ENCODE measurements at places on chromosomes 11 and 22.

DNA sequence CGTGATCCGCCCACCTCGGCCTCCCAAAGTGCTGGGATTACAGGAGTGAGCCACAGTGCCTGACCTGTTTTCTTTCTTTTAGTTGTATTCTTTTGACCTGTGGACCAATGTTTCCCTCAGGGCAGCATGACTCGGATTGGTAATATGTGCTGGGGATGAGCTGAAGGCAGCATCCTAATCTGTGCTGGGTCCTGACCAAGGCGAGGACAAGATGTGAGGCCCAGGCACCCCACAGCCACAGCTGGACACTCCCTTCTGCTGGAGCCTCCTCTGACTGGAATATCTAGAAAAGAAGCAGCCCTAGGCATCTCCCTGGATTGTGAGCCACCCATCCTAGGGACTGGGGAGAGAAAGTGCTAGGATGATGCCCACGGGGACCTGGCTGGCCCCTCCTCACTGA is 105.4 kb downstream of the PDE2A start:
- DNase-seq, result no peak

GRCh38 chr11:64887757-64888405 is 9.5 kb upstream of the EHD1 start:
- peak; percentile 84 for DNase-seq

DNA sequence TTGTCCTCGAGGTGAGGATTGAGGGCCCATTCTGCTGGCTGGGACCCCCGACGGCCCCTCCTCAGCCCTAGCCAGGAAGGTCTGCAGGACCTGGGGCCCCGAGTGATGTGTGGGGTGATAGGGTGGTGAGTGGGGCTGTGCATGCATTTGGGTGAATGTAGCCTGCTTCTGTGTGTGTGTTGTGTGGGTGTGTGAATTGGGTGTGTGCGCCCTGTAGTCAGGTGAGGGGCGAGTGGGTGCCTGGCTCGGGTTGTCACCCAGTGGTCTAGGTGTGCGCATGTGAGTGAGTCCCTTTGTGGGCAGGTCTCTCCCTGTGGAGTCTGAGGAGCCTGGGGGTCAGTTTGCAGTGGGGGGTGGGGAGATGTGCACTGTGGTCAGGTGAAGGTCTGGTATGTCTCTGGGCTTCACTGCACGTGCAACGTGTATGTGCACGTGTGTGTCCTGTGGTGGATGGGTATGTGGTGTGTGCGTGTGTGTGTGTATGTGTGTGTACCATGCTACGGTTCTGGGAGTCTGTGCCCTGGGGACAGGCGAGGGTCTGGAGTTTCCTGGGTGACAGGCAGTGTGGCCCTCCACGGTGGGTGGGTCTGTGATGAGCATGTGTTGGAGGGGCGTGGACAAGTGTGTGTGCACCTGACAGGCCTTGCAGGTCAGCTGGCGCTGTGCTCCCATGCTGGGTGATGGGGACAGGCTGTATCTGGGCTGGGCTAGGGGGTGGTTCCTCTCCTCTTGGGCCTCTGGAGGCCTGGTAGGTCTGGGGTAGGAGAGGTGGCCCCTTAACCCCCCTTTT is 1.0 kb downstream of the TMEM151A start:
- DNase-seq, result no peak

DNA sequence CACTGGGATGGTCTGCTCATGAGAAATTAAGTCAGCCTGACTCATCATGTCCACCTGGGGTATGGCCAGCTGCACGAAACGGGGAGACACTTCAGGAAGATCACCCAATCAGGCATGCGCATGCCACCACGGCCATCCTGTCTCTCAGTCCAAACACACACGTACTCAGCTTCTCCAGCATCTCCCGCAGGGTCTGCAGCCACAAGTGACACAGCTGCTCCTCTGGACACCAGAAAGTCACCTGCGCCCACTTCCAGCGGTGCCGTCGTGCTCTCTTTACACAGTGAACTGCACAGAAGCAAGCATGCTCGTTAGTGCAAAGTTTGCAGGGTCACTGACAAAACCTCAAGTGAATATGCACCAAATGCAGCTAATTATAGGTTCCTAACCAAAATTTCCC is 18.1 kb downstream of the CERK start:
- DNase-seq, result no peak

GRCh38 chr11:44017443-44018126 is 30.2 kb upstream of the ACCSL start:
- no peak for DNase-seq

GRCh38 chr11:130411223-130411622 is 17.2 kb downstream of the ADAMTS8 start:
- DNase-seq, result no peak

- DNase-seq, result no peak
Observed at GRCh38 chr11:117442049-117442868, 114.6 kb downstream of the CEP164 start.

- DNase-seq, result no peak
Observed at GRCh38 chr11:132683602-132684001, 848.7 kb downstream of the OPCML start.

GRCh38 chr22:39565414-39565944 is 5.1 kb upstream of the CACNA1I start:
- DNase-seq, result no peak

- no peak for DNase-seq
Observed at GRCh38 chr11:42049650-42050049, 590.2 kb upstream of the LRRC4C start.

DNA sequence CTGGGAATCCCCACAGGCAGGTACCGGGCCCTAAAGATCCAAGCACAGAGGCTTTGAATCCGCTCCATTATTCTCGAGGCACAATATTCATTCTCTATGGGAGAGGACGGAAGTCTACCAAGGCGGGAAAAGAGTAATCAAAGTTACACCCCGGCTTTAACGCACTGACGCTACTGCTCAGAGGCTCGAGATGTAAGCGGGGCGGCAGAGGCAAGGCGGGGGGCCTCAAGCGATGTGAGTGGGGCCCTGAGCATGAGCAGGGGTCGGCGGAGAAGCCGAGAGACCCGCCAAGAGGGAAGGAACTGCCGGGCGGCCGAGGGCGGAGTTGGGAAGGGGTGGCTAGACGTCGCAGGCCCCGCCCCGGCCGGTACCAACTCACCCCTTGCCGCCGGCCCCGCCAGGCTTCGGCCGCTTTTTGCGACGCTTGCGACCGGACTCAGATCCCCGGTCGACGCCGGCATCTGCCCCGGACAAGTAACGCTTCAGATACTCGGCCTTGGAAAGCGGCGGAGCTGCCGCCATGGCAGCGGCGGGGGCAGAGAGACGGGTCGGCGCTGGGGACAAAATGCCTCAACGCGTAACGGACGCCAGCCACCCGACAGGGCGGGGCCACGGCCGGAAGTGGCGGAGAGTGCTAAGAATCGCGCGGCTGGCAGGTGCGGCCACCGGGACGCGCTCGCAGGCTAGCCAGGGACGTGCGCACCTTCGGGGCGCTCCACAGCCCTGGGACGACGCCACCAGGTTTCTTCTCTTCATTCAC is at the start of gene BUD13:
TSS of gene BUD13 (minus strand) at position 545 of the 760 bp plus-strand sequence. CDS start at position 522, 23 bp downstream.
- peak; percentile 94 for DNase-seq

GRCh38 chr11:12901874-12902481 is 107.1 kb upstream of the RASSF10 start:
- no peak for DNase-seq

DNA sequence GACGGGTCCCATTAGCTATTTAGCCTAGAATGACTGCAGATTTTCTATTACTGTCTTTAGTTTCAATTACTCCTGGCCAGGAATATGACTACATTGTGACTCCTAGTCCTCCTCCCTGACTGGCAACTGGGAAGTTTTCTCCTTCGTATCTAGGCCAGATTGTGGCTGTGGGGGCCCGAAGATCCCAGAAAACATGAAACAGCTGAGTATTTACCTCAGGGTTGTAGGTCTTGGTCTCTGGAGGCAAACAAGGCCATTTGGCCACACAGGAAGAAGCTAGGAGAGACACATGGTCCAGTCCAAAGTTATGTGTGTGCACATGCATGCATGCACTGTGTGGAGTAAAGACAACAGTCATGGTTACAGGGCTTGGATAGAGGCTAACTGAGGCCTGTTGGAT is 10.2 kb upstream of the GDPD4 start:
- DNase-seq, result no peak

DNA sequence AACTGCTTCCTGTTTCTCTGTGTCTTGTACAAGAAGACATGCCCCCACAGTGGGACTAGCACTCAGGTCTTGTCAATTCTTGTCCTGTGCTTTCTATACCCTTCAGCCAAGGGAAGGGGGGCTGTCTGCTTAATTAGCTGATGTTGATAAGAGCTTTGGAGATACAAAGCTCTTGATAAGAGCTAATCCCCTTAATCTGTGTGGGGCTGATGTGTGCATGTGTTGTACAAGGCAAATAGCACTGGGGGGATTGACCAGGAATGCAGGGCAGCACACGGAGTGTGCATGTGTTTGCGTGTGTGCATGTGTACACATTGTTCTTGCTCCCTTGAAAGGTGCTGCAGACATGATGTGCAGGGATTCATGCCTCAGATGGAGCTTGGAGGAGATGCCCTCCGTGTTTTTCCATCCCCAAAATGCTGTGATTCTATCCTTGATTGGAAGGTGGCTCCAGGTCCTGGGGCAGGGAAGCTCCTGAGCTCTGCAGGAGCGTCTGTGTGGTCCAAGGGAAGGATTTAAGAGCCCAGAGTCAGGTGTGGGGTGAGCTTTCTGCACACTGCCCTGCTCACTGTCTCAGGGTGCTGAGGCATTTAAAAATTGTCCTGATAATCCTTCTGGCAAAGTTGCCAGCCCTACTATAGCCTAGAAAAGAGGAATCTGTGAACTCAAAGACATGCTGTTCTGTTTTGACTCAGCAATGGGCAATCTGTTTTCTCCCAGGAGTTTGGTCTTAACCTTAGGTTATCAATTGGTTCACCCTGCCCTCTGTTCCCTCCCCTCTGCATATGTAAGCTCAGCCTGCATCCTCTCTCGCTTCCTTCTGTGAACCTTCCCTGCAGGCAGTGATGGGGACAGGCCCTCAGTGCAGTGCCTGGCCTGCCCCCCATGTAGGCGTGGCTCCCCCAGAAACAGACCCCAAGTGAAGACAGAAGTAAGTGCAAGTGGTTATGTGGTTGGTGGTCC is 102.0 kb downstream of the GRIK4 start:
- DNase-seq, result no peak

- DNase-seq, result peak; percentile 54
Observed at GRCh38 chr11:34512840-34513681, 533 bp downstream of the ELF5 start.

DNA sequence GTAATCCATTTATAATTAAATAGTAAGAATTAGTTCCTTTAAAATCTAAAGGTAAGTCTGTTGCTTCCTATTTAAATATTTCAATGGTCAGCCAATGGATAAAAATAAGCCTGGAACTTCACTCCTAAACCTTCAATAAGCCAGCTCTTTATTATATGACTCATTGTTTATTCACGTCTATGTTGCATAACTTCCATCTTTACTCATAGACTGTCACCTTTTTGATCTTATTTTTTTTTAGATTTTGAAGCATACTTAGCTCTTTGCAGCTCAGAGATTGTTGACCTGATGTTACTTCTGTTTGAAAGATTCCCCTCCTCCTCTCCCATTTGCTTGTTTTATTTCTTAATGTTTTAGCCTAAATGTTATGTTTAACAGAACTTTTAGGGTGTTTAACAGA is 1571.2 kb upstream of the RAG2 start:
- DNase-seq, result no peak

Data from activated CD4-positive, alpha-beta T cell treated with anti-CD3 and anti-CD28 coated beads, Interleukin-2, amount 10 ng/mL, durations not matched to agents 7 days and 5 days (primary cell).